Stimulated activated CD4-positive, alpha-beta T cell treated with anti-CD3 and anti-CD28 coated beads, Interleukin-4, amount 100 ng/mL, for 24 hours (primary cell): ENCODE measurements at places on chromosomes 1 and 21.

DNA sequence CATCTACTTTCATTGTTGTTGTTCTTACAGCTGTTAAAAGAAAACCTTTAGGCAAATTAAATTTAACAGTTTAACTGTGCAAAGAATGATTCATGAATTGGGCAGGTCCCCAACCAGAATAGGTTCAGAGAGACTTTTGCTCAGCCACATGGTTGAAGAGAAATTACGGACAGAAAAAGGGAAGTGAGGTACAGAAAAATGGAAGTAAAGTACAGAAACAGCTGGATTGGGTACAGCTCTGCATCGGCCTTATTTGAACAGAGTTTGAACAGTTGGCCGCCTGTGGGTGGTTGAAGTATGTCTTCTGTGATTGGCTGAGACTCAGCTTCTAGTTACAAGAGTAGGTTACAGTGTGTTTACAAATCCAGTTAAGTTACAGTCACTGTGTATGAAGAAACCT, 210.1 kb downstream of the FGGY start:
- DNase-seq: no peak

- DNase-seq: no peak
Measured at GRCh38 chr1:162939035-162939434, 78.1 kb upstream of the CCDC190 start.

DNA sequence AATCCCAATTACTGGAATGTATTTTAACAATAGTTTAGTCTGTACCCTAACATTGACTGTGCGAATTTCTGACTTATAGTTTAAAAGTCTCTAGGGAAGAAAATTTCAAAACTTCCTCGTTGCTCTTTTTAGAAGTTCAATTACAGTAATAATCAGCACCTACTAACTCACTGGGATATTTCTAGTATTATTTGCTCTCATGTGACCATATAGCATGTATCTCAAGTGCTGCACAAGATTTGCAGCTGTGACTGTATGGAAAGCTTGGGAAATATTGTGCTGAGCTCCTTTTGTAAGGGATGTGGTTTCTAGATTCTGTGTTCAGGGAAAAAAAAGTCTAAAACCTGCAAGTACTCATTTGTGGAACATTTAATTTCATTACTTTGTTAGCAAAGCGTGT, 153.1 kb downstream of the ST6GALNAC3 start:
- DNase-seq: no peak

DNA sequence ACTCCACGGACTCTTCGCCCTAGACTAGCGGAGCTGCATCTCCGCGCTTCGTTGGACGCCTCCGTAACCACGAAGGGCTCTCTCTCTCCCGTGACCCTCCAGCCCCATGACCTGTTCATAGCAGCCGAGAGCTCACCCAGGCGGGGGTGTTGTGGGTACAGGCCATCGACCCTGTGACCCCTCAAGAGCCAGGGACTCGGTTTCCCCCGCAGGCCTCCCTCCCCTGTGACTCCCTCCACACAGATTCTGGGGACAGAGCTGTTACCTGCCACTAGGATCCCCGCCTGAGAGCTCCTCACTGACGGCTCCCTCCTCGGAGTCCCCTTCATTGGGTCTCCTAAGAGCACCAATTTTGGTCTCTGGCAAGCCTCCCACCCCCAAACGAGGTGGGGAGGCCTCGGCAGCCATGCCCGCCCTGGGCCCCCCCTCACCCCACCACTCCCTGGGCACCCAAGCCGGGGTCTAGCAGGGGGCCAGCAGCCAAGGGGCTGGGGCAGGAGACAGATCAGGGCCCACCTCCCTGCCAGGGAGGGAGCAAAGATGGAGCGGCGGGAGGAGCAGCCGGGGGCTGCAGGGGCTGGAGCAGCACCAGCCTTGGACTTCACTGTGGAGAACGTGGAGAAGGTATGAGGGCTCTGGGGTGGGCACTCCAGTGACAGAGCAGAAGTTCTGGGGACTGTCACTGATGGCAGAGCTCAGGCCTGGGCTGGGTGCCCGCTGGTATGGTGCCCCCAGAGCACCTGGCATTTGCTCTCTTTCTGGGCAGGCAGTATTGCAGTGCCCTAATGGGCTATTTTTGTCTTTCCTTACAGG, 517 bp downstream of the IPO13 start:
- no peak for DNase-seq

GRCh38 chr1:7869136-7869920, 16.5 kb upstream of the UTS2 start:
- DNase-seq: no peak

DNA sequence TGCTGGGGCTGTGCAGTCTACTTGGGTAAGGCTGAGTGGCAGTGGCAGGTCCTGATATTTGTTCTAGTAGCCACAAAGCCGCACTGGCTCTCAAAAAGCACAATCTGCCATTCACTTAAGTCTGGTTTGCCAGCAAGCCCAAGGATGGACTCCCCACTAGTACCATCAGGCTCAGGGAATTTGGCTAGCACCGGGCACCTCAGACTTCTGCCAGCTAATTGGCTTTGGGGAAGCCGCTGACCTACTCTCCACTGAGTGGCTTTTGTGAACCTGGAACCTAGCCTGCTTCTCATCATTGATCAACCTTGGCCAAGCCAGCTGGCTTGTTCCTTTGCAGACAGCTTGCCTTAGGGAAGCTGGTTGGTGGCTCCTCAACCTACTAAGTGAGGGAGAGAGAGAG, 83.1 kb downstream of the ESRRG start:
- no peak for DNase-seq

DNA sequence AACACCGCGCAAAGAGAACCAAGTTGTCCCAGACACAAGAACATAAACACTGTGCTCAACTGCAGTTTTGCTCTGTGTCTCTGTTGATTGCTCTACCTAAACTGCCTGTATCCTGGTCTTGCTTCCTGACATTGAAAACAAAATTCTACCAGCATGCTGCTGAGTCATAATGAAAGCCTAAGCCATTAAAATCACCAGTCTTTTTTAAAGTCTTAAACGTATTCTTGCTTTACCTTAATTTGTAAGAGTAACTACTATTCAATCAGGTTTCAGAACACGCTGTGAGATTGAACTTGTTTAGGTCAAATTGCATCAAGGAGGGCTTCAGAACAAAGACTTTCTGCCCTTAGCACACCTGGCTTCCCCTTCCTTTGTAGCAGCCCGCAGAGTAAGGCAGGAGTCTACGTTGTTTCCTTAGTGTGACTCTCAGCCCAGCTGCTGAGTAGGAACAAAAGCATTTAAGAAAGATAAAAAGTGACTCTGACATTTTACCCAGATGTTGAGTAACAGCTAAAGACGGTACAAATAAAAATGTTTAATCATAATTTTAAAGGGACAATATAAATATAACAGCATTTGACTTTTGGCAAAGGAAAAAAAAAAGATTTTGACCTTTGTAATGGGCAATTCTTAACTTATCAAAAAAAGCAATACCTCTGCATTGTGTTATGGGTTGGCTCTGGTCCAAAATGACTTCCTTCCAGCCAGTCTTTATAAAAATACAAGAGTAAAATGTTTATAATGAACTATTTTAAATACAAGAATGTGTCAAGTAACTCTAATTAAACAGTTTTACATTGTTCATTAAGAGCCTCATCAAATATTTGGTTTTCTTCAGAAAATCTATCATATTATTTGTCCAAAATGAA, 186.9 kb upstream of the ADGRL4 start:
- no peak for DNase-seq

GRCh38 chr1:212401042-212401441, 13.6 kb downstream of the PACC1 start:
- no peak for DNase-seq

- DNase-seq: no peak
Measured at GRCh38 chr1:203690730-203691129, 64.1 kb downstream of the ATP2B4 start.

DNA sequence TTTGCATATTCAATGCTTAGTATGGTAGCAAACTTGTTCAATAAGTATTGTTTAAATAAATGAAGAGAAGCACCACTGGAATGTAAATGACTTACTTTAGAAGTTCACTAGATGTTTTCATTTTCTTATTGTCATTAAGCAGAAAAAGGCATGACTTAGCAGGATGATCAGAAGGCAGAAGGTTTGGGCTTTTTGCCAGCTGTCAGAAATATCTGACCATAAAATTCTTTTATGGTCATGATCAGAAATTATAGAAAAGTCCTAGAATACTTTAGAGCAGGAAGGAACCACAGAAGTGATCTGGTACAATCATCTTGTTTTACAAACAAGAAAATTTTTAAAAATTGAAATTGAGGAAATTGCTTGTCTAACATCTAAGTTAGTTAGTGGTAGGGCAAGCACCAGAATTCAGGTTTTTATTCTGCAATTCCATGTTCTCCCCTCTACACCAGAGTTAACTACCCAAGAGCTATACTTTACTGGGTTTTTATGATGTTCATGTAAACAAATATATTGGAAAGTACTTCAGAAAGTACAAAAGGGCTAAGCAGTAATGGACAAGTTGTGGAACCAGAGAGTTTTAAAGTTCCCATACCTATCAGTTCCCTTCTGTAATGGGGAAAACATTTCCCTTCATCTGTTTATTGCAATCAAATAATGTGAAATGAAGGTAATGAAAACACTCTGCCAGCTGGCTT, 10.1 kb downstream of the FMO5 start:
- no peak for DNase-seq

- DNase-seq: no peak
Measured at GRCh38 chr1:198465201-198466144, 75.0 kb downstream of the ATP6V1G3 start.

- DNase-seq: peak; percentile 17
Measured at GRCh38 chr1:185681034-185681633, 53.1 kb upstream of the HMCN1 start.

DNA sequence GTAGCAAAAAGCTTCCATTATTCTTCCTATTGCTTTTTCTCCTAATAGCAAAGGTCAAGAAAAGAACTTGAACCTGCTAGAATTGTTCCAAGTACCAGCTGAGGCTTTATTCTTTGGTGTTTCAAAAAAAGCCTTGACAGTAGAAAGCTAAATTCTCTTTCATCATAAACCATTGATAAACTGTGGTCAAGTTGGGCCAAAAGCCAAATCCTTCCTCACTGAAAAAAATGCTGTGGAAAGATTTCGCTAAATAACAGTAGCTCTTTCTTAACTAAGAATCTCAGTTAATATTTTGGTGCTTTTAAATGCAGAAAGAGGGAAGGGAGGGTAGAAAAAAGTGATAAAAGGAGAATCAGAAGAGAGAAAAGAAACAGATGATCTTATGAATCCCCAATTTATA, 14.0 kb upstream of the JAM2 start:
- DNase-seq: no peak

- DNase-seq: no peak
Measured at GRCh38 chr1:98126740-98127139, 205.9 kb upstream of the DPYD start.

DNA sequence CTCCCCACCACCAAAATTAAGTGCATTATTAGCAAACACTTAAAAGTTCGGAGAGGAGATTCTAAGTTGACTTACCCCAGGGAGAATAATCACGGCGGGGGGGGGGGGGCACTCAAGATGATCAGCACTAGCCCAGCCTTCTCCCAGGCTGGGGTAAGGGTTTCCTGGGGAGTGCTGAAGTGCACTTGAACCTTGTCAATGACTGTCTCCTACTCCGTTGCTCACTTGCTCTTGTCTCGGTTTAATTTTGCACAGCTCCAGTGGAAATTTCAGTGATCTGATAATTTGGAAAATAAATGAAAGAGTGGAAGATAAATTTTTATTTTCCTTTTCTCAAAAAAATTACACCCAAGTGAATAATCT, 59.2 kb downstream of the PBX1 start:
- DNase-seq: no peak

DNA sequence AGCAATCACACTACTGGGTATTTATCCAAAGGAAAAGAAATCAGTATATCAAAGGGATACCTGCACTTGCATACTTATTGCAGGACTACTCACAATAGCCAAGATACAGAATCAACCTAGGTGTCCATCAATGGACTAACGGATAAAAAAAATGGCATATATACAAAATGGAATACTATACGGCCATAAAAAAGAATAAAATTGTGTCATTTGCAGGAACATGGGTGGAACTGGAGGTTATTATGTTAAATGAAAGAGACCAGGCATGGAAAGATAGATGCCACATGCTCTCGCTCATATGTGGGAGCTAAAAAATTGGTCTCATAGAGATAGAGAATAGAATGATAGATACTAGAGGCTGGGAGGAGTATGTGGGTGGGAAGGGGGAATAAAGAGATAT, 29.3 kb upstream of the CAP1 start:
- no peak for DNase-seq

- no peak for DNase-seq
Measured at GRCh38 chr21:42694751-42695696, 41.6 kb downstream of the PDE9A start.

DNA sequence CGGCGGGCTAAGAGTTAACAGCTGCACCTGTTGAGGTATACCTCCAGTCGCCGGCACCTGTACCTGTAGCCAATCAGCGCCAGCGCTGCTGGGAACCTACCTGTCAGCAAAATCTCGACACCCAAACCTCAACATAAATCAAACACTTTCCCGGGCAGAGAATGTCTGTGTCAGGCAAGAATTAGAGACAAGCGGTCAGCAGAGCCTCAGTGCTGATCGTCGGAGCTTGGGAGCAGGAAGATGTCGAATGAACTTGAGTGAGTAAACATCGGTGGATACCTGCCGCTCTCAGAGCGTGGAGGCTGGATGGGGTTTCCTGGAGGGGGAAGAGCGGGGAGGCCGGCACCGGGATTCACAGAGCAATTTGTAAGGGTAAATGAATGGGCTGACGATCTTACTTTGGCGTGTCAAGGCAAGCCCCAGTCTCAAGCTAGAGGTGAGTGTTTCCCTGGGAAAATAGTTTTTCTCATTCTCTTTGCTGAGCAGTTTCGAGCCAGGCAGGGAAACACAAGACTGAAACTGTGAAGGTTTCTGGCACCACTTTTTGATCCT, at the start of gene GRHL3:
TSS of gene GRHL3 (plus strand) at position 46 of the 552 bp plus-strand sequence. CDS start at position 241, 195 bp downstream.
- DNase-seq: no peak

DNA sequence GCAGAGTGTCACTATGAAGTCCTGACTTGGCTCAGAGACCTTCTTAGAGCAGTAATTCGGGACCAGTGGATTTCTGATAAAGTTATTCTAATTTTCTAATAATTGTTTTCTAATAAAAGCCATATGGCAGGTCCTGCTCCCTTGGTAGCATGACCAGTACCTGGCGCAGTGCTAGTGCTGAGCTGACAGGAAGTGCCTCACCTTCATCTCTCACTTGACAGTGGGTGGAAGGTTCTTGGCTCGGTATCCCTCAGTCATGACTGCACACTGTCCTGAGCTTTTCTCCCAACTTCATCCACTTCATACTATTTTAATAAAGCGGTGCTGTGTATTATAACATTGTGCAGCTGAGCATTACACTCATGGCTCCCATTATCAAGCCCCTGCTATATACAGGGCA, 14.1 kb downstream of the VANGL1 start:
- no peak for DNase-seq

DNA sequence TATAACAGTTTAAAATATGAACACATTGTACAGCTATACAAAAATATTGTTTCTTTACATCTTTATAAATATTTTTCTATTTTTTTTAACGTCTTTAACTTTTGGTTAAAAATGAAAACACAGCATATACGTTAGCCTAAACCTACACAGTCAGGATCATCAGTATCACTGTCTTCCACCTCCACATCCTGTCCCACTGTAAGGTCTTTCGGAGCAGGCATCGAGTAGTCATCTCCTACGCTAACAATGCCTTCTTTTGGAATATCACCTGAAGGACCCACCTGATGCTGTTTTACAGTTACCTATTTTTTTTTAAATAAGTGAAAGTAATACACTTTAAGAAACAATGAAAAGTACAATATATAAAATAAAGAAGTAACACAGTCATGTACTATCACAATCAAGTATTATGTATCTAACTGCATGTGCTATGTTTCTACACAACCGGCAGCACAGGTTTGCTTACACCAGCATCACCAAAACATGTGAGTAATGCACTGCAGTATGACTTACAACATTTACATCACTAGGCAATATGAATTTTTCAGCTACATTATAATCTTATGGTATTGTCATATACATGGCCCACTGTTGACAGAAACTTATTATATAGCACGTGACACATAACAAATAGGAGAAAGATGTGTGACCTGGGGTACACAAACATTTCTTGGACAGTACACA, 254.4 kb downstream of the AKT3 start:
- DNase-seq: peak; percentile 13
